Ovary (tissue), 10 donors: ENCODE measurements at places on chromosomes 13 and 19.

- no peak for DNase-seq
Observed at GRCh38 chr13:50893211-50893852, 16.3 kb upstream of the RNASEH2B start.

DNA sequence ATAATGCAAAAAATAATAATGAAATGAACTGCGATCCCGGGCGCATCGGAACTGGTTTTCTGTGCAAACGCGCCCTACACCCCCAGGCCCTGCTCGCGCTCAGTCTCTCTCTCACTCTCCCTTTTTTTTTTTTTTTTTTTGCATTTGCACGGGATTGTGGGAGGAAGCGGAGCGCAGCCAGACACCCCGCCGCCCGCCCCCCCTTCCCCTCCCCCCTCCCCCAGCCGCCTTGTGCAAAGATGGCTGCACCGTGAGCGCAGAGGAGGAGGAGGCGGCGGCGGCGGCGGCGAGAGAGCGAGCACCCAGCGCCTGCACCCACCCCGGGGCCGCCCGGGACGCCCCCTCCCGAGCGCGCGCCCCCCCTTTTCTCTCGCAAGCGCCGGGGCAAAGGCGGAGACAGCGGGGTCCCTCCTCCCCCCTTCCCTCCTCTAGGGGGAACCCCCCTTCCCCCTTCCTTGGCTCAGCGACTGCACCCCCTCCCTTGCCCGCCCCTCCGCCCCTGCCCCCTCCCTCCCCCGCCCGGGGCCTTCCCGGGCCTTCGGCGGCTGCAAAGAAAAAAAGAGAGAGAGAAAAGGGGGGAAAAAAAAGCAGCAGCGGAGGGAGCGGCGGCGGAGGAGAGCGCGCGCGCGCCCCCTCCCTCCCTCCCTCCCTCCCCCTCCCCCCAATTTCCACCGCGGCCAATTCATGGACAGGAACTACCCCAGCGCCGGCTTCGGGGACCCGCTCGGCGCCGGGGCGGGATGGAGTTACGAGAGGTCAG is at the start of gene PRR12:
Gene PRR12, plus strand, starts transcription at position 212 of the 760 bp plus-strand sequence. Its CDS starts 473 bp downstream, at position 685.
- DNase-seq = peak; percentile 81

- peak; percentile 66 for DNase-seq
Observed at GRCh38 chr19:39342647-39343305, 555 bp downstream of the SAMD4B start.

GRCh38 chr13:47332149-47332548 is 435.3 kb upstream of the HTR2A start:
- no peak for DNase-seq

DNA sequence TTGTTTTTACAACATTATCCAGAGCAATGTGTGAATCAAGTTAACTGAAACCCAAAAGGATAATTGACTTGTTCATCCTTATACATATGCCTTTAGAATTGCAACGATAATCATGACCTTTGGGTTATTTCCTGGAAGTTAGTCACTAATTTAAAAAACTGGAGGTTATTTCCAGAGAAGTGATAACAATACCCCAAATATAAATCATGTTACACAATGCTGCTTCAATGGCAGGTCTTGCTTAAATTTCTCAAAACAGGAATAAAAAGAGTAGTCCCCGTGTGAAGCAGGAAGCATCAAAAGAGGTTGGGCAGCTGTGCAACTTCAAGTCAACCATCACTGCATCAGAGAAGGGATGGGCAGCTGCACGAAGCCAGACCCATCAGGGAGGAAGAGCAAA is 134.4 kb downstream of the EFNB2 start:
- no peak for DNase-seq

GRCh38 chr19:38197937-38198704 is 25.9 kb downstream of the DPF1 start:
- DNase-seq = no peak

- no peak for DNase-seq
Observed at GRCh38 chr13:22357132-22357531, 686.3 kb downstream of the FGF9 start.

- DNase-seq = no peak
Observed at GRCh38 chr13:83780227-83780626, 102.0 kb downstream of the SLITRK1 start.

DNA sequence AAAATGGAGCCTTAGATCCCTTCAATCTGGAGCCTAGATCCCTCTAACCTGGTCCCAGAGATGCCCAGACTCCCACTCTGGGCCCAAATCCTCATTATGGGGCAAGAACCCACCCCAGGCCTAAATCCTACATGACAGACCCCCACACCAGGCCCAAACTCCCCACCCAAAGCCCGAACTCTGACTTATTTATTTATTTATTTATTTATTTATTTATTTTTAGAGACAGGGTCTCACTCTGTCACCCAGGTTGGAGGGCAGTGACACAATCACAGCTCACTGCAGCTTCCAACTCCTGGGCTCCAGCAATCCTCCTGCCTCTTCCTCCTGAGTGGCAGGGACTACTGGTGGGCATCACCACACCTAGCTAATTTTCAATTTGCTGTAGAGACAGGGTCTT is 12.0 kb downstream of the FBN3 start:
- no peak for DNase-seq

GRCh38 chr19:14093117-14093823 is 2.7 kb upstream of the SAMD1 start:
- no peak for DNase-seq

DNA sequence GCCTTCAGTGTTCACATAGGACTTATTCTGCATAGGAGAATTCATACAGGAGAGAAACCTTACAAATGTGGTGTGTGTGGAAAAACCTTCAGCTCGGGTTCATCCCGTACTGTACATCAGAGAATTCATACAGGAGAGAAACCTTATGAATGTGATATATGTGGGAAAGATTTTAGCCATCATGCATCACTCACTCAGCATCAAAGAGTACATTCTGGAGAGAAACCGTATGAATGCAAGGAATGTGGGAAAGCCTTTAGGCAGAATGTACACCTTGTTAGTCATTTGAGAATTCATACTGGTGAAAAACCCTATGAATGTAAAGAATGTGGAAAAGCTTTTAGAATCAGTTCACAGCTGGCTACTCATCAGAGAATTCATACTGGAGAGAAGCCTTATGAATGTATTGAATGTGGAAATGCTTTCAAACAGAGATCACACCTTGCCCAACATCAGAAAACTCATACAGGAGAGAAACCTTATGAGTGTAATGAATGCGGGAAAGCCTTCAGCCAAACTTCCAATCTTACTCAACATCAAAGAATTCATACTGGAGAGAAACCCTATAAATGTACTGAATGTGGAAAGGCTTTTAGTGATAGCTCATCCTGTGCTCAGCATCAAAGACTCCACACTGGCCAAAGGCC is 13.4 kb upstream of the ZFP28 start:
- no peak for DNase-seq

DNA sequence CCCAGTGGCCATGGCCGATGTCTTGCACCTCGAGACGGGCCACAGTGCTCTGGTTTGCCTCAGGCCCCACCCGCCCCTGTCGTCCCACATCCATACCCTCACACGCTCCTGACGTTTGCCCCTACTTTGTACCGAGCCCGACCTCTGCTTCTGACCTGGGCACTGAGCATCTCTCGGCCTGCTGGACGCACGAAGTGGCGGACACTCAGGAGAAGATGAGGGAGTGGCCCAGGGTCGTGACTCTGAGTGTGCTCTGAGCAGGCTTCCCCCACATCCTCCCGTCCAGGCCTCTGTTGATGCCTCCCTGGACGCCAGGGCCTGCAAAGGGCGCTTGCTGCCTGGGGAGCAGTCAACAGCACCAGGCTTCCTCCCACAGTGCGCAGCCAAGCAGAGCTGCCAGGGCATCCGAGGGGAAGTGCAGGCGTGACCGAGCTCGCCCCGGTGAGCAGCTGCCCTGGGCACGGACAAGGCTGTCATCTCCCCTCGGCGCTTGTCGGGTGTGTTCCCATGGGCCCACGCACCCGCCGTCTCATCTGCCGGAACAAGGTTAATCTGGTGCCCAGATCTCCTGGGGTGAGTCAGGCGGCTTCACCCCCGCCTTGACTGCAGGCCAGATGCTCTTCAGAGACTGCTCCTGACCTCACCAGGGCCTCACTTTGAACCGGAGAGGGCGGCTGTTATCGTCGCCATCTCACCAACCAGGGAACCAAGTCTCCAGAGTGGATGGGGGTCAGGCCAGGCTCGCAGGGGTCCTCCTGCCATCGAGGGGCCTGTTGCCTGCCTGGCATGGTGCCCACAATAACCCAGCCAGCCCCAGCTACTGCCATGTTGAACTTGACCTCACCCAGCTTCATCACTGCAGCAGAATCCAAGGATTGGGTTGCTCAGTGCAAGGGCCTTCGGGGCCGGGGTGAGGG is 27.2 kb downstream of the COMP start:
- no peak for DNase-seq

- no peak for DNase-seq
Observed at GRCh38 chr19:29211562-29212355, 1.2 kb downstream of the UQCRFS1 start.

GRCh38 chr19:32122258-32122657 is 223.2 kb upstream of the ZNF507 start:
- DNase-seq = no peak

DNA sequence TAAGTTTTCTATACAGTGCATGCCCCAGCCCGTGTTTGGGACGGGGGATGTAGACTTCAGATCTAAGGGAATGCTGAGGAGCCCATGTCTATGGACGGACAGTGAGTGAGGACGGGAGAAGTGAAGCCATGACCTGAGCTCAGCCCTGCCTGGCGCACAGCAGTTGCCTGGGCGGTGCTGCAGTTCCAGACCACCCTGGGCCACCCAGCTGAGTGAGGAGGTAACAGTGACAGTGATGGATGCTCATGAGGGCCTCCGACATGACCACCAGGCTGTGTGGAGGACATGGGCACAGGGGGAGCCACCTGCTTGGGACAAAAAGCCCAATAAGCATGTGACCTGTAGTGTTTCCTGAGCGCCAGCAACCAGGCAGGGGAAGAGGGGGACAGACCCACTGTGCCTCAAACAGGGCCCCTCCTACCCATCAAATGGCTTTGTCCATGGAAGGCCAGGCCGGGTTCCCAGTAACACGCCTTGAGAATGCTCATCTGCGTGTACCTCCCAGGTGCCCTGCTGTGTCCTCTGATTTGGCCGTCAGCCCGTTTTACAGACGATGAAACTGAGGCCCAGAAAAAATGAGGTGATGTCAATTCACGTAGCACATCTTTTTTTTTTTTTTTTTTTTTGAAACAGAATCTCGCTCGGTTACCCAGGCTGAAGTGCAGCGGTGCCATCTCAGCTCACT is 22.6 kb downstream of the NOSIP start:
- no peak for DNase-seq

GRCh38 chr19:39237200-39238184 is 7.3 kb downstream of the IFNL3 start:
- DNase-seq = no peak

DNA sequence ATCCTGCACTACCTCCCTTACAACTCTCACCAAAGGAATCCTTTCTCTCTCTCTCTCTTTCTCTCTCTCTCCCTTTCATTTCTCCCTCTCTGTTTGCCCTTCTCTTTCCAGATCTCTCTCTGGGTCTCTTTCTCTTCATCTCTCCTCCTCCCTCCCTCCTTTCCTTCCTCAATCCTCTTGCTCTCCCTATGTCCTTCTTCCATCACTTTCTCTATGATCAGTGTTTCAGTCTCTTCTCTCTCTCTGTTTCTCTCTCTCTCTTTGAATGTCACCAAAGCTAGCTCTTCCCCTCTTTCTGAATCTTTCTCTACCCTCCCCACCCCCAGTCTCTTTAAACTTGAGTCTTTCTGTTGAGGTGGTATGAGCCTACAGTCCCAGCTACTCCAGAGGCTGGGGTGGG is 19.8 kb upstream of the KLK4 start:
- no peak for DNase-seq

DNA sequence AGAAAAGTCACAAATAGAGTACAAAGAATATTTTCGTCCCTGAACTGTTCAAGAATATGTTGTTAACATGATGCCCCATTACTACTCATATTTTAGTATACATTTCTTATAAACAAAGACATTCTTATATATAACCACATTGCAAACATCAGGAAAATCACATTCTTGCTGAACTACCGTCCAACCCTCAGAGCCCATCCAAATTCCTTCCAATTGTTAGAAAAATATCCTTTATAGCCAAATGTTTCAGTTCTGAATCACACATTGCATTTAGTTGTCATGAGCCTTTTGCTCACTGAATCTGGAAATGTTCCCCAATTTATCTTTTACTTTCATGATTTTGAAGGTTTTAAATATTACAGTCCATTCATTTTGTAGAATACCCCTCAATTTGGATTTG is 467.8 kb upstream of the ARGLU1 start:
- no peak for DNase-seq

- no peak for DNase-seq
Observed at GRCh38 chr13:36548129-36548528, 115.8 kb downstream of the CCNA1 start.

DNA sequence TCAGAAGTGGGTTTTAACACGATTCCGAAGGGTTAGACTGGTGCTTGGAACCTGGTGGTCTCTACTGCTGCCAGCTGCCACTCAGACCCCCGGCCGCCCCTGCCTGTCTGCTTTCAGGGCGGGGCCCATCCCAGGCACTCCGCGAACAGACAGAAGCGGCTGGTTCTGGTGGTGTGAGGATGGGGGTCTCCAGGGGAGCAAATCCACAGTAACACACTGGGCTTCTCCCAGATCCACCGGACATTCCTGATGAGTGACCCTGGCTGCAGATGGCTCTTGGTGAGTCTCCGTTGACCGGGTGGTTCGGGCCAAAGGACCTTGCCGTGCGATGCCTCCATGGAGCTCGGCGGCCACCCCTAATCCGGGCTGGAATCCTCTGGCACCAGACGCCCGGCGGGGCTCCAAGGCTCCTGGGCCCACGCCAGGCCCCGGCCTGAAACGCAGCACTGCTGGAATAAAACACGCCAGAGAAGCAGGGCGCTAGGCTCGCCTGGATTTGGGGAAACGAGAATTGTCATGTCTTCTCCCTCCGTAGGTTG is 2.1 kb upstream of the PTBP1 start:
- no peak for DNase-seq

GRCh38 chr19:7678971-7679751 is 1.5 kb upstream of the TRAPPC5 start:
- DNase-seq = no peak

GRCh38 chr13:67437244-67437643 is 207.1 kb upstream of the PCDH9 start:
- DNase-seq = no peak

GRCh38 chr19:8305798-8306197 is 2.4 kb downstream of the CD320 start:
- DNase-seq = peak; percentile 13

DNA sequence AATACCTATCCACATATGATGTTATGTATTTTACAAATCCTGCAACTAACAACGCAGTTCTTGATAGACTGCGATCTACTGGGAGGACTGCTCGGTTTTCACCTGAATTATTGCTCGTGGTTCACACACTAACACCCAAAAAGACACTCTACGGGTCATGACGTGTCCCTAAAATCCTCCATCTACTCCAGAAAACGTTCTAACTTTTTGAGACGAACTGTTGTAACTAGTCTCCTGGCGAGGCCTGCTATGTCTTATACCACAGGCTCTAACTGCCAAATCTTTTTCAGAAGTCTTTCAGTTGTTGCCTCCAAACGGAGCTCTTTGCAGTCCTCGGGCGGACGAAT is 108.2 kb downstream of the KCNRG start:
- DNase-seq = no peak
